ENCODE measurements at places on chromosomes 6 and 20.

DNA sequence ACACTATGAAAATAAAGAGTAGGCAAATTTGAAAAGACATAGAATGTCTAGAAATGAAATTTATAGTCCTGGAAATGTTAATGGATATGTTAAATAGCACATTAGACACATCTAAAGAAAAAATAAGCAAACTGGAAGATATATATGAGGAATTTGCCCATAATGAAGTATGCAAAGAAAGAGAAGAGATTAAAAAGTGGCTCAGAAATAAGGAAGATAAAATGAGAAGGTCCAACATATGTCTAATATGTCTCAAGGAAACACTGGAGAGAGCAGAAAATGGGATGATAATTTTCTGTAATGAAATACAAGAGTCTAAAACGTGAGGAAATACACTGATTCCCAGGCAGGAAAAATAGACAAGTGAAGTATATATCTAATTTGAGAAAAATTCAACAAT is 36.6 kb upstream of the ARID1B start:
- DNase-seq: no peak

- DNase-seq: no peak
Observed at GRCh38 chr20:5539691-5540090, 210.5 kb upstream of the SHLD1 start.

DNA sequence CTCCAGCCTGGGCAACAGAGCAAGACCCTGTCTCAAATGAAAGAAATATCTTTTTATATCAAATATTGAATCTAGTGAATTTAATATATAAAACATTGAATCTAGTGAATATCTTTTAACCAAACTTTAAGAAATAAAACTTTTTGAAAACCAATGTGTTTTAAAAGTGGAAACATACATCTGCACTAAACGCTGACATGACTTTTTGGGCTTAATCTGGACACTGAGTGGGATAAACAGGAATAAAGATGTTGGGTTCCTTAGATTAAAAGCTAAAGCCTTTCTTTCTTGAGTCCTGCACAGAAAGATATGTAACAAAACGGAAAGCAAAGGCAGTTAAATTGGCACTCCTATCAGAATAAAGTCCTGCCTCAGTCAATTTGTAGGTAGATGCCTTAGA is 190.2 kb downstream of the ARHGAP18 start:
- DNase-seq: no peak

DNA sequence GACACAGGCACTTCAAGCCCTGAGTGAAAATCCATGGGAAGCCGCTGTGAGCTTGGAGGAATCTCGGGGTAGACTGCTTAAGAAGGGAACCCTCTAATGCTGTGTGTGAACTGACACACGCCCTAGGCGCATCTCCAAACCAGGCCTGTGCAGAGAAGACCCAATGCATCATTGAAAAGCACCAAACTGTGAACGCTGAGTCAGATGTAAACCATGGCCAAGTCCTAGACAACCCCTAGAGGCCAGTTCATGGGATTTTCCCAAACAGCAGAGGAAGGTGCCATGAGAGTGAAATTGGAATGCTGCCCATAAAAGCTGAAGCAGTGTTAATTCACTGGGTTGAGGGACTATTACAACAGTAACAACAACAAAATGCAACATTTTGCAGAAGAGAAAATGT is 296.5 kb downstream of the SMOC2 start:
- no peak for DNase-seq

DNA sequence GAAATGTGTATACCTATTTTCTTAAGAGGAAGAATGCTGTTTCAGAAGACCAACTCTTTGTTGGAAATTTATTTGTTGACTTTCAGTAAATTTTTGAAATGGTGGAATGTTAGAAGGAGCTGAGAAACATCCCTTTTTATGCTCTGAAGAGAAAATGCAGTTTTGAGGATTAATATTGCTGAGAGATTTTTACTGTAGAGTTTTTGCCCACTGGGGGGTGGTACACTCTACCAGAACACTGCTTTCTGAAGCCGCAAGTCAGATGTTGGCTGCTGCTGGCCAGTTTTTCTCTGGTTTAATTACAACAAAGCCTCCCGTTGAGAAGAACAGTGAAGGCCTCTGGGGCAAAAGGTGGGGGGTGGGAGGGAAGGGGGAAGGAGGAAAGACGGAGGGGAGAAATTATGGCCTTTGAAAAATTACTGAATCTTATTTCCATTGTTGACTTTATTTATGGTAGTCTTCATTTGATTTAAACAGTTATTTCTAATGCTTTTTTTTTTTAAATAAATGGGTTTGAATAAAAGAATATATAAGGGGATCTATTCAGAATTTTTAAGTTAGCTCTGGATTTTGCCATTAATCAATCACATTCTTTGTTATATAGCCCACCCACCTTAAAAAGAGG is 3.0 kb downstream of the FLRT3 start:
- no peak for DNase-seq

GRCh38 chr6:169979873-169980432 is 228.5 kb downstream of the ERMARD start:
- no peak for DNase-seq

GRCh38 chr6:116370760-116371119 is at the start of gene DSE:
DSE (plus strand) TSS chr6:116370947; CDS start chr6:116399251, 28,304 bp downstream.
- peak; percentile 74 for DNase-seq

DNA sequence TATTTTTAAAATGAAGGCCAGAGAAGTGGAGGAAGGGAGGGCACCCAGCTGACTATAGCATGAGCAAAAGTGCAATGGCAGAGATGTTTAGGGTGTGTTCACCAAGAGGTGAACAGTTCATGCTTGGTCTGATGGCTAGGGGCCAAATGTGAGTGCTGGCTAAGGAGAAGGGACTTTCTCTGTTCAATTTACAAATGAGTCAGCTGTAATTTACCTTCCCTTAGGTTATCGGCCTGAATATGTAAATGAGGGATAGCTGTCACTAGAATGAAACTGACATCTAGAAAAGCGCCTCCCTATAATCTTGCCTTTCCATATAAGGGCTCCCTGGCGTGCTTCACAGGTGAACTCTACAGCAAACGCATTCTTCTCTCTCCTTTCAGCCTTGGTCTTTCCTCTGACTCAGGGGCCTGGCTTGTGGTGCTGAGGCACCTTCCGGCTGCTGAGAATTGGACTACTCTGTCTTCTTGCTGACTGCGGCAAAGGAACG is 114.7 kb upstream of the BACH2 start:
- peak; percentile 78 for DNase-seq

DNA sequence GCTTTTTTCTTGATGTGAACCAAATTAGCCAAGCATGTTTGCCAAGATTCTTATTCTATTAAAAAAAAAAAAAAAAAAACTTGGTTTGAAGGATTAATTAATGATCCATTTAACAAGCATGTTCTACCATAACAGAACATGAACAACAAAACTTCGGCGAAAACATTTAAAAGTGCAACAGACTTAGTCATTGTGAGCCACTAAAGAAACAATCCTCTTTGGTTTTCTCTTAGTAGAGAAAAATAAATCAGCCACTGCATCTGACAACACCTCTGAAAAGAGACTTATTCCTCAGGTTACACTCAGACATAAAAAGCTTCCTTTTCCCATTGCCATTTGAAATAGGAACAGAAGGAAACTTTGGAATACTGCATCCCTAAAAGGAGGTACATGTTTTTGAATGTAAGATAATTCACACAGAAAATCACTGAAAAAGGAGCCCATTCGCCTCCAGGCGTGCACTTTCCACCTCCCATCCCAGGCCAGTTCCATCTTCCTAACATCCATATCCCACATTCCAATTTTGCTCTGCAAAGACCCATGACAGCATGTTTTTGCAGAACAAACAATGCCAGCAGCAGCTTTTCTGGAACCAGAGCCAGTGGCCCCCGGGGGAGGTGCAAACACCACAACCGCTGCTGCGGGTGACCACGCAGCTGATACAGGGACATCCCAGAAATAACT is 79.5 kb downstream of the ZMYND8 start:
- no peak for DNase-seq

GRCh38 chr20:19976595-19977372 is 40.4 kb upstream of the NAA20 start:
- no peak for DNase-seq

DNA sequence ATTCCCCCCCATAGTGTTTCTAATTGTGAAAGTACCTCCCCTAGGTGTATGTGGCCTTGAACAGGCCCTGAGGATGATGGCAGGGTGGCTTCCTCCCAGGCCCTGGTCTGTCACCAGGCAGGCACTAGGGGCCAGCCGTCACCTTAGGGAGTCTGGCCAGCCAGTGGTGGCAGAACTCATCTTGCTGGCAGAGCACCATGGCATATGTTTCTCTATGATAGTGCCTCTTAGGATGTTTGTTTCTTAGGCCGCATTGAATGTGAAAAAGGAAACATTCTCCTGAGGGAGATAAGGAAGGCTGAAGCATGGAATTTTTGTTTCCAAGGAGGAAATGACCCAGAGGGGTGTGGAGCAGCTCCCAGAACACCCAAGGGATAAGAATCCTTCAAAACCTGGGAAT is 45.2 kb upstream of the KLHL31 start:
- no peak for DNase-seq

DNA sequence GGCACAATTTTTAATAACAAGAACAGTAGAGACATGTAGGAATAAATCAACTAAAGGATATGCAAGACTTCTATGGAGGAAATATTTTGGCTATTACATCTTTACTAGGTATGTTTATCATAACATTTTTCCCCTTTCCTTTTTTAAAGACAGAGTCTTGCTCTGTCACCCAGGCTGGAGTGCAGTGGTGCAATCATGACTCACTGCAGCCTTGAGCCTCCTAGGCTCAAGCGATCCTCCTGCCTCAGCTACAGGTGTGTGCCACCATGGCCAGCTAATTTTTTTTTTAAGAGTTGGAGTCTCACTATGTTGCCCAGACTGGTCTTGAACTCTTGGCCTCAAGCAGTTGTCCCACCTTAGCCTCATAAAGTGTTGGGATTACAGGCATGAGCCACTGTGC is 37.0 kb downstream of the AKAP7 start:
- no peak for DNase-seq

DNA sequence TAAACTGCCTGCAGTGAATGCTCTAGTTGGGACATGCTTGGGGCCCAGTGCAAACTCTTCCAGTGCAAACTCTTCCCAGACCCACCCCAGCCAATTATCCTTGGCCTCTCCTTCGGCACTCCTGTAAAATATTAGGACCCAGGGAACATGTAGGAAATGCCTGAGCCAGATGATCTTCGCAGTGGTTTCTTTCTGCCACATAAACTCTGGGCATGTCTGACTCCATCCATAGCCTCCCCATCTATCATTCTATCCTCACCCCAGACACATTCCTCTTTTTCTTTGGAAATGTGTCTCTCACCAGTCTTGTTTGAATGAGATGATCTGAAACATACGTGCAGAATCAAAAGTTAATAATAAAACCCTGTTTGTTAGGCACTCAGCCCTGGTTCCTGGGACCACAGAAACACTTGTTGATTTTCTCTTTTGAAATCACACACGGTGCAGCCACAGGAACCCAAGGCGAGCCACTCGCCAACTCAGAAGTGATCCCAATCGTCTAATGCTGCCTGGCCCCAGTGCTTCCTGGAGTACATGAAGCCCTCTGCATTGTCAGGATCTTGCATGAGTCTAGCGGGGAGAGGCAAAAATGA is 108.9 kb upstream of the CST7 start:
- DNase-seq: no peak

DNA sequence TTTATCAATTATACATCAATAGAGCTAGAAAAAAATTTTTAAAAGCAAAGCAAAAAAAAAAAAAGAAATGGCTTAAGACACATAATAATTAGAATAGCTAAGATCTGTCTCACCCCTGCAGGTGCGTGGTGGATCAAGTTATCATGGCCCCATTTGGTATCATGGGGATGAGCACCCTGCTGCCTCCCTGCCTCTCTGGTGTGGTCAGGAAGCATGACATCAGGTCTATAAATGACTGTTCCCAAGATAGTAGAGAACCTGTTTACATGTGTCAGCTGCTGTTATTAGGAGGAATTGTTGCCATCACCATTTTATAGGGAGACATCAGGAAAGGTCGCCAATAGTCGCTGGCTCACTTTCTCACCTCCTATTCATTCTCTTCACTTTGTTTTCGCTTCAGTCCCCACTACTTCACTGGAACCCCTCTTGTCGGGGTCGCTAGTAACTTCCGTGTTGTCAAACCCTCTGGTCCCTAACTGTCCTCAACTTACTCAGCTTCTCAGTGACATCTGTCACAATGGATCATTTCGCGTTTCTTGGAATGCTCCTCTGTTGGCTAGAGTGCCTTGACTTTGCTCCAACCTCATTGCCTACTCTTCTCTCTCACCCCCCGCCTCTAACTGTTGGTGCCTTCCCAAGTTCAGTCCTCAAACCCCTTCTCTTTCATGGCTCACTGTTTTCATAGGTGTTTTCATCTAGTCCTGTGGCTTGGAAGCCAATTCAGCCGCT is 4.7 kb downstream of the DNTTIP1 start:
- DNase-seq: no peak

DNA sequence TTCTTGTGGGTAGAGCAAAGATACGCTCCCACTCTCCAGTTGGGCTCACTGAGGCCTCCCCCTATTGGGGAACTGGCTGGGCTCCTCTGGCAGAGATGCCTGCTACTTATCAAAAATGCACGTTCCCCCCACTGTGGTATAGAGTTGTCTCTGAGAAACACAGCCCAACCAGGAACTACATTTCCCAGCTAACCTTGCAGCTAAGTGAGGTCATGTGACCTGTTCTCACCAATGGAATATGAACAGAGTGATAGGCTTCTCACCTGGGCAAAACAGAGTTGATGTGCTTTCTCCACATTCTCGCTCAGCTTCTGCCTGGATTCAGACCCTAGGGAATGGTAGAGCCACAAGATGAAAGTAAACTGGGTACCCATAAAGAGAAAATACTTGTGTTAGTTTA is 49.1 kb upstream of the PTPRT start:
- DNase-seq: no peak

GRCh38 chr6:143992285-143992684 is 15.8 kb downstream of the PLAGL1 start:
- DNase-seq: no peak

GRCh38 chr6:107021446-107022185 is 6.4 kb upstream of the MTRES1 start:
- no peak for DNase-seq

GRCh38 chr20:42483730-42484303 is 705.9 kb downstream of the PTPRT start:
- DNase-seq: no peak

Measured in CD4-positive, alpha-beta T cell treated with Interleukin-4 for 1 hour (primary cell).